AG08396 (cell line): ENCODE measurements at places on chromosomes 3 and 15.

DNA sequence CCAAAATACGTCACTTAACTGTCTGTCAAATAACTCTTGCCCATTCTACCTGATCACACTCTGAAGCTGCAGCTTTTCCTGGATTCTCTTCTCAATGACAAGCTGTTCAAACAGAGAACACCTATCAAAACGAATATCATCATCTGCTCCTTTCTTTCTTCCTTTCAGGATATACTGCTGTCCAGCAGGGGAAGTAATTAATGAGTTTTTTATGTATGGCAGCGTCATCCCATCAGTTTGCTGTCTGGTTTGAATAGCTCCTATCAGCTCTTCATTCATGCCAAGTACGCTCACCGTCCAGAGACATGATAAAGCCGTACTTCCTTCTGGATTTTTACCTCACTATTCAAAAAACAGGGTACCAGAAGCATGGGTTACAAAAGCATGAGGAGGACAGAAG is at the start of gene CHRM5:
TSS of gene CHRM5 (plus strand) at position 274 of the 400 bp plus-strand sequence. CDS start 94,221 bp downstream, outside the sequence.
- DNase-seq, result no peak

DNA sequence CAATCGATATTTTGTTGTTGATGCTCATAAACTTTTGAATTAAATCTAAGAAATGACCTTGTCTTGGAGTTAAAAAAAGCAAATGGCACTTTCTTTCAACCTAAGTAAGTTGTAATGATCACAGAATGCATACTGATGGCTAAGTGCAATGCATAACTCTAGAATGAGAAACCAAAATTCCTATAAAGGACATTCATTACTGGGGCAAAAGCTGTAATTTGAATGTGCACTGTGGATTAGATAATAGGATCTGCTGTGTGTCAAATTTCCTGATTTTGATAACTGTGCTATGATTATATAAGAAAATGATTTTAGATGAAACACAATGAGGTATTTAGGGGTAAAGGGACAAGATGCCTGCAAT is 14.3 kb downstream of the SIAH2 start:
- no peak for DNase-seq

GRCh38 chr3:132783152-132783551 is 60.9 kb upstream of the NPHP3 start:
- DNase-seq, result no peak

GRCh38 chr3:145900056-145900829 is 260.7 kb downstream of the PLOD2 start:
- DNase-seq, result no peak

GRCh38 chr3:22907796-22908195 is 295.3 kb upstream of the UBE2E2 start:
- DNase-seq, result no peak

DNA sequence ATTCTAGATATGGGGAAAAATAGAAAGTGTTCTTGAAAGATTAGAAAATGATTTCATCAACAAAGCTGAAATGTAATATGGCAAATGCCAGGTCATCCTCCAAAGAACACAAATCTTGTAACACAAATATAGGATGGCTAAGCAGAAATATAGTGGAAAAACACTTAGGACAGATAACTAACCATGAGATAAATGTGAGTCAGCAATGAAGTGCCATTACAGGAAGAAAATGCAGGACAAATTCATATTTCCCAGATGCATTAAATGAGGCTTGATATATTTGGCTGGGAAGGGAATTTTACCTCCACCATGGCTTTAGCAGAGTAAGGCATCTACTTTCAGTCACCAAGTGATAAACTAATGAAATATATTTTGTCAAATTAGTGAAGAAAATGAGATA is 92.8 kb upstream of the SEMA6D start:
- DNase-seq, result no peak

DNA sequence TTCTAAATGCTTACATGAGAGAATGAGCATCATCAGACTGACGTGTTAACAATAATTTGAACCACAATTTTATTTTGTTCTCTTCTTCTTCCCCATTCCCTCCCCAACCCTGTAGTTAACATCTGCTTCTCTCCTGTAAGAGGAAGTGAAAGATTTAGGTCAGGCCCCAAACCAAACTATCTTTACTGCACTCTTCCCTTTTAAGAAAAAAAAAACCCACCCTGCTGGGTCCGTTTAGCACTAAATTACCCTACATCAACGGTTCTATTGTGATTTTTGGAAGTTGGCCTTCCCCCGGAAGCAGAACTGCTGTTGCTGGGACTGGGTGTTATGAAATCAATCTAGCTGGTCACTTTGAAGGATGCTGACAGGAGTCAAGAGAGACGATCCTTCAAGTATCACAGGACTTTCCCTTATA is 49.4 kb downstream of the NFKBIZ start:
- DNase-seq, result no peak

- DNase-seq, result no peak
These were observed 31.7 kb downstream of the ATP2C1 start for GRCh38 chr3:130925628-130926027.
